Head of caudate nucleus (tissue), 42 donors: ENCODE measurements at places on chromosomes 4 and X.

GRCh38 chrX:48835524-48836329, at the start of gene PCSK1N:
Gene PCSK1N, minus strand, starts transcription at chrX:48835610. Its CDS starts 78 bp downstream, at chrX:48835532.
- peak; percentile 4 for DNase-seq

GRCh38 chr4:69104719-69105275, 8.5 kb downstream of the UGT2B7 start:
- no peak for DNase-seq

DNA sequence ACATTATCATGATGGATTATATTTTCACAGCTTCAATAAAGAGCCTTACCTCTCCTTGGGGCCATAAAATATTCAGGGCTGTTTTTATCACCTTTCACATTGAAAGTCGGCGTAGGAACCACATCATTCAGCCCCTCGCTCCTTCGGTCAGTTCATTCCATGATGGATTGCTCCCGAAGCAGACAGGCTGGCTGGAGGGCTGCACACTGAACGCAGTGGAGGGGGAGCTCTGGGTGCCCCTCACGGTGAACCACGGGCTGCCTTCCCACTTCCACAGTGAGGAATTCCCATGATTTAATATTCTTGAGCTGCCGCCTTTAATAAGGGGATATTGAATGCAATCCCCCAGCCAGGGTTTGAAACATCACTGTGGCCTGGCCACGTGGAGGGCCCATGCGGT, 16.0 kb downstream of the PPP2R2C start:
- DNase-seq: no peak

- no peak for DNase-seq
These were observed 723 bp downstream of the NKX6-1 start for GRCh38 chr4:84498203-84498934.

DNA sequence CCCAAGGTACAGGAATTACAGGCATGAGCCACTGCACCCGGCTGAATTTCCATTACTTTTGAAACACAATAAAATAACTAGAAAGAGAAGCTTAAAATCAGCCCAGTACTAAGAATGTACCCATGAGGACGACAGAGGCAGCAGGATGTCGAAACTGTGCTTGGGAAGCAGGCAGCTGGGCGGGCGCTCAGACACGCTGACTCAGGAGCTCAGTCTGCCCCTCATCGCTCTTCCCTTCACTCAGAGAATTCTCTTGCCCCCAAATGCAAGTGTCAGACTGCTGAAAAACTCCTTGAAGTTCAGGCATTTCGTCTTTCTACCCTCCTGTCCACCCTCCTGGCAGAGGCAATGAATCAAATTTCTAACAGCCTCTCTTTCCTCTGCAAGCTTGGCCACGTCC, 41.0 kb upstream of the CDKN2AIP start:
- no peak for DNase-seq

- DNase-seq: no peak
These were observed 23.8 kb downstream of the CTSO start for GRCh38 chr4:155929833-155930232.

DNA sequence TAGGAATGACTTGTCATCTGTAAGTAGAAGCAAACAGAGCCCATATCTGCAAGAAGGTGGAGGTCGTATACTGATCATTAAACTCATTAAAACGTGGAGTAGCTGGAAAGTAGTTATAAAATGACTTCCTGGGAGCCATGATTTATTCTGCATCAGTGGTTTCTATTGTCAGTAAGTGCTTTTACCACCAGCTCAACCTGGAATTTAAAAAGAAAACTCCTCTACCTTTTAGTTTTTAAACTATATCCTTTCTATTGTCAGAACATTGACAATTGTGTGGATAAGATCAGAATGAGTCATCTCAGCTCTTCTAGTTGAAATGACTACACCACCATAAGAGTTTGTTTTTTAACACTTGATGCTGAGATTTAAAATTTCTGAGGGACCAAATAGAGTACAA, 651.2 kb upstream of the GALNT7 start:
- DNase-seq: no peak

- peak; percentile 28 for DNase-seq
These were observed 2.2 kb upstream of the SFRP2 start for GRCh38 chr4:153790962-153791551.

DNA sequence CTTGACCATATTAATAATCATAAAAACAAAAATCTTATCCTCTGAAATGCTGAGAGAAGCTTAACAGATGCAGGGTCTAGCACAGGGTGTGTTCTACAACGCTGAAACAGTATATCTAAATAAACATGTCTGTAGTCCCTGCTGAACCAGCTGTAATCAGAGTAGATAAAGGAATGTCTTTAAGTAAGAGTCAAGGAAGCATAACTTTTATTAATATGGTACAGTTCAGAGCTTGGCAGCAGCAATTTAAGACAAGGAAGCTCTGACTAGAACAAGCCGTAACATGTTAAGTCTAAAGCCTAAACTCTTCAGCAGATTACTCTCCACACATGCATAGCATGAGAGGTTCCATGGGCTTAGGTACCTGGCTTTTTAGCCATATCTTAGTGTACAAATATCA, 36.1 kb downstream of the NFKB1 start:
- no peak for DNase-seq

GRCh38 chr4:150789864-150790263, 207.9 kb downstream of the MAB21L2 start:
- no peak for DNase-seq

DNA sequence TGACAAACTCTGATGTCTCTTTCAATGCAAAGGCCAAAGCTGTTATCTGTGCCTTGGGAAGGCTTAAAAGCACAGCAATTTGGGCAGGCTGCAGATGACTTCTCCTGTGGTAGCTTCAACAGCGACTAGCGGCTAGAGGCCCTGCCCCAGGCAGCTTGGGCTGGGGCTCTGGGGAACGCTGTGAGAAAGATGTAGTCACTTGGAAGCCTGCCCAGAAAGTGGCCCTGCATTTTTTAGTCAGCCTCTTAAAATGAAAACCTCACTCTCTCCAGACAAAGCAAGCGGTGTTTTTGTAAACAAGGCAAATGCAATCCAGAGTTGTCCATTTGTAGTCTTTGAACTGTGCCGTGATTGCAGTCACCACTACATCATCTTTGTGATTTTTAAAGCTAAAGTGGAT, 27.5 kb downstream of the PCYT1B start:
- peak; percentile 18 for DNase-seq

DNA sequence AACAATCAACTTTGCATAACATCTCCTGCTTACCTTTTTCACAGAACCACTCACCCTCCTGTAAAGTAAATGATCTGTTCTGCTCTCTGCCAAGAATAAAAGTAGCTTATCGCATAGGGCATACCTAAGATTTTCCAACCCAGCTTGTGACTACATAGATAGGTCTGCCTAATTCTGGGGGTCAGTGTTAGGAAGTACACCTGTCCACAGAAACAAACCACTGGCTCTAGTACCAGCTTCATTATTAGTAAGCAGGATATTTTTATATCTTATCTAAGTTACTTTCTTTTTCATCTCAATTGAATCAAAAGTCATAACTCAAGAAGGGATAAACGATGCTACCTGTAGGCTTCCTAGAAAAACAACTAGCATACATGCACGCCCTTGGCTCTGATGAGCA, 23.8 kb downstream of the CXCL1 start:
- DNase-seq: no peak

GRCh38 chr4:25551605-25552004, 104.0 kb upstream of the SLC34A2 start:
- DNase-seq: no peak

GRCh38 chrX:13420545-13421183, 100.8 kb upstream of the ATXN3L start:
- no peak for DNase-seq

GRCh38 chr4:20180509-20180908, 71.2 kb upstream of the SLIT2 start:
- no peak for DNase-seq

DNA sequence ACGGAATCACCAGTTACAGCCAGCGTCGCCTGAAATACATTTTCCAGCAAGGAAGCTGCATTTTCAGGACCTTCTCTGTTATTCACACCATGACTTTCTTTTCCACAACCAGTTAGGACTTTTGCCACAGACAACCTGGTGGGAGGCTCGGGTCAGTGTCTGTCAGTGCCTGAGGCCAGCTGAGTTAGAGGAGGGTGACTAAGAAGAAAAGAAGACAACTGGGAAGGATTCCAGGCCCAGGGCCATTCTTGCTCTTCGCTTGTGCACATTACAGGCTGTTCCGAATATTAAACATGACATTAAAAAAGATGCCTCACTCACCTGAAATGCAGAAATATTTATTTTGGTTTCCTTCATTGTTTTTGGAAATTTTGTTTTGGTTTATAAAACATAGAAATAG, 21.4 kb upstream of the CENPU start:
- no peak for DNase-seq

DNA sequence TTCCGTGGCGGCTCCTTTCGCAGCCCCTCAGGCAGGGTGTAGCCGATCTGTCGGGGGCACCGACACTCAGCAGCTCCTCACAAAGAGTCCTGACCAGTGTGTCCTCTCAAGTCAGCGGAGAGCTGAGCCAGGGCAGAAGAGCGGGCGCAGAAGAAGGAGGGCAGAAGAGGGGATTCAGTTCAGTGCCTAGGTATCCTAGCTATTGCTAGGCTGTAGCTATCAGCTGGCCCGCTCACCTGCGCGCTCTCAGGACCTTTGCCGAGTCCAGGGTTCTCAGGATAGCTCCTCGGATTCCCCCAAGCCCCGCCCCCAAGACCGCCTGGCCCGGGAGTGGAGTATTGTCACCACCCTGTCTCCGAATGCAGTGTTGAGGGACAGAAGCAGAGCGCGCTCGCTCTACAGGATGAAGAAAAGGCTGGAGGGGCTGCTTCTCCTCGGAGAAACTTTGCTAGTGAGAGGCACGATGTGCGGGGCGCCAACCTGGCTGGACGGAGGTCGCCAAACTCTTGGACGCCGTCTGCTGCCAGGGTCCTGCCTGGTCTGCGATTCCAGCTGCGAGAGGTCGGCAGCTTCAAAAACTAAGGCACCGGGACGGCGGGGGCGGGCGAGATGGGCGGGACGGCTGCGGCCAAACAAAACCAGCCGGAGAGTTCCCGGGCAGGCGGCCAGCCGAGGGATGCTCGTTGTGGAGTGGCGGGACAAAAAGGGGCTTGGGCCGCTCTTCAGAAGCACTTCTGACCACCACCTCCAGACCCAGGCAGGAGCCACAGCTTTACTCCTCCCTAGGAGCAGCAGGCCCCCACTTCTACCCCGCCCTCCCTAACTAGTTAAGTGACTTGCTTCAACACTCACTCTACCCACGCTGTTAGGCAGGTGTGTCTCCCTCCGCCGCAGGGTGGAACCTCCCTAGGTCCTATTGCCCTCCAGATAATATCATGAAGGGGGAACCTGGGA, at the start of gene XKRX:
Gene XKRX, minus strand, starts transcription at position 258 of the 954 bp plus-strand sequence. CDS start 613 bp downstream, outside the sequence.
- DNase-seq: peak; percentile 23

DNA sequence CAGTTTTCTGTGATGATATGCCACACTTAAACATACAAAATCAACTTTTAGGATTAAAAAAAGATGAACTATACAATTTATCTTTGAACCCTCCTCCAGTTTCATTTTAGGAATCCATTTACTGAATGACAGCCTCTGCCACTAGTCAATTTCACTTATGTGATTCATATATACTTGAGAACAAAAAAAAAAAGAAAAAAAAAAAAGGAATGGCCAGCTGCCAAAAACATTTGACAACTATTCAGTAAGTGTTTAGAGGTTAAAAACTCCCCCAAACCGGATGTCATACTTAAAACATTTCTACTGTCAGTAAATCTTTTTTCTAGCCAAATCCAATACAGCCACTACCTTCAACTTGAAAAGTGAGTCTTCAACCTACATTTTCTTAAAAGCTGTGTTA, 266.7 kb upstream of the MAGEB2 start:
- no peak for DNase-seq
